ENCODE measurements at places on chromosomes 13 and 19.

DNA sequence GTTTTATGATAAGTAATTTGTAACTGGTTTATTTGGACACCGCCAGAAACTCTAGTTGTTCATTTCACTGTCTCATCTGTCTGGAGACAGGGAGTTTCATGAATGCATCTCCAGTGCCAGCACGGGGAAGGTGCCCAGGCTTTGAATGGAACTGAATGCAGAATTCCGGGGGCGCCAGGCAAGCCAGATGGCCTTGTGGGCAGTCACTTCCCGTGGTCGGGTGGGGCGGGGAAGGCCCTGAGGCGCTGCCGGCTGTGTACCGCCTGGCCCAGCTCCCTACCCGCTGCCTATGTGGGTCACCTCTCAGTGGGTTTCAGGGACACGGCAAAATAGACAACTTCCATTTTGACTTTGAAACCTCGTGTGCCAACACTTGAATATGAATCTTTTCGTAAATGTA, 28.8 kb upstream of the MCF2L start:
- DNase-seq, result no peak

DNA sequence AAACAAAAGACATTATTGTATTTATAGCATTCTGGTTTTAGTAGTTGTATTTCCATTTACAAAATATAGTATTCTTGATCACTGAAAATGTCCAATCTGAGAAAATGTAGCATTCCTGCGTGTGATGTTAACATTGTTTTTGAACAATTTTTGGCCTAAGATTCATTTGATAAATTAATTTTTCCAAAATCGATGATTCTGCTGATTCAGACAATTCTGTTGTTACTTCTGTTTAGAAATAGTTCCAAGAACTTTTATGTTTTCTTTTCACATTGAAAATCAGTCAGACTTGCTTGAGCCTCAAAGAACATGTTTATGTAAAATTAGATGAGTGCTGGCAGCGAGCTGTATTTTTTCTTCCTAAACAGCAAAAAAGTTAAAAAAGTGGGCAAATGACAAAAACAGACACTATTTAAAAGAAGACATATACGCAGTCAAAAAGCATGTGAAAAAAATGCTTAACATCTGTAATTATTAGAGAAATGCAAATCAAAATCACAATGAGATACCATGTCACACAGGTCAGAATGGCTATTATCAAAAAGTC, 804.5 kb upstream of the MIR17HG start:
- no peak for DNase-seq

GRCh38 chr19:52138983-52139251, 821 bp downstream of the ZNF616 start:
- no peak for DNase-seq

DNA sequence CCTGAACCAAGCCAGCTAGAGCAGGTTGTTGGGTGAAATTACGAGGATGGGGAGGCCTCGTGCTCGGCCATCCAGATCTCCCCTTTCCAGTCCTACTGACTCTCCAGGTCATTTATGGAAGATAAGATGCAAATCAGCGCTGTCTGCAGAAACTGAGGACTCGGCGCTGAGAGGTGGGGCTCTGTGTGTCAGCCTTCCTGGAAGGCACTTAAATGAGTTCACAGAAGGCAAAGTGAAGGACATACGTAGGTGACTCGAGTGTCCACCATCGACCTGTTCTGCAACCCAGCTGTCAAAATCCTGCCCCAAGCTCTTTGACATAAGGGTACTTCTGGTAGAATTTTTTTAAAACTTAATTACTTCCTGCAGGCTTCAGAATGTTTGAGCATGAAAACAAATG, 86.4 kb downstream of the RAB20 start:
- no peak for DNase-seq

- DNase-seq, result no peak
Observed at GRCh38 chr13:113121183-113121927, 1.2 kb upstream of the F10 start.

GRCh38 chr19:35549174-35549788, 3.9 kb downstream of the TMEM147 start:
- DNase-seq, result peak; percentile 42

DNA sequence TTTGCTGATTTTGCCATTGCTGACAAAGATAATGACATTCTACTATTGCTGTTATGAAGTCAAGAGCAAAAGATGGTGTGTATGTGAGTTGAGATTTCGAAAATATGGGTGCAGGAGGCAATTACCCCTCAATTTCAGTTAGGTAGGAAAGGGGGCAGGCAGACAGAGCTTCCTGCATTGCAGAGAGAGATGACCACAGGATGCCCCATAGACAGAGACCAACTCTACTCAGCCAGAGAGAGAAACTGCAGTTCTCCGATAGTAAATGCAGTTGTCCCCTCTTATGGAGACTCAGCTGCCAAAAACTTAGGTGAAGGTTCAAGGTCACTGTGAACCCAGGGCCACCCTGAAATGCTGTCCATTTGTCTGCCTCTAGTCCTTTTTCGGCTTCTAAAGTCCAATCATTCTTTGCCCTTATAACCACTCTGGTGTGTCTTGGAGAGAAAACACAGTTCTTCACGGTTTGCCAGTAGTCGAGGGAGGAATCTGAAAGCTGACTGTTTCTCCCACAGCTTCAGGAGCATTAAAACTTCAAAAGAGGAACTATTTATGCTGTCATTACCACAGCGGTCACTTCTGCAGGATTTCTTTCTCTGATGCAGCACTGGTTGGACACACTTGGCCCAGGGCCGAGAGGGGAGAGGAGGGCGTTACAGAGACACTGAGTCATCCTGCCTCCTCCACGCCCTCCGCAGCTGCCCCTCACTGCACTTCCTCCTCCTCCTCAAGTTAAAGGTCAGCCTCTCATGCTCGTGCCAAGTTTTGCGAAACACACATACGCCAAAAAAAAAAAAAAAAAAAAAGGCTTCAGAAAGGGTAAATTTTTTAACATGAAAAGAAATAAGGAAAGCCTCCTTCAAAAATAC, 264.3 kb downstream of the FOXO1 start:
- peak; percentile 88 for DNase-seq

DNA sequence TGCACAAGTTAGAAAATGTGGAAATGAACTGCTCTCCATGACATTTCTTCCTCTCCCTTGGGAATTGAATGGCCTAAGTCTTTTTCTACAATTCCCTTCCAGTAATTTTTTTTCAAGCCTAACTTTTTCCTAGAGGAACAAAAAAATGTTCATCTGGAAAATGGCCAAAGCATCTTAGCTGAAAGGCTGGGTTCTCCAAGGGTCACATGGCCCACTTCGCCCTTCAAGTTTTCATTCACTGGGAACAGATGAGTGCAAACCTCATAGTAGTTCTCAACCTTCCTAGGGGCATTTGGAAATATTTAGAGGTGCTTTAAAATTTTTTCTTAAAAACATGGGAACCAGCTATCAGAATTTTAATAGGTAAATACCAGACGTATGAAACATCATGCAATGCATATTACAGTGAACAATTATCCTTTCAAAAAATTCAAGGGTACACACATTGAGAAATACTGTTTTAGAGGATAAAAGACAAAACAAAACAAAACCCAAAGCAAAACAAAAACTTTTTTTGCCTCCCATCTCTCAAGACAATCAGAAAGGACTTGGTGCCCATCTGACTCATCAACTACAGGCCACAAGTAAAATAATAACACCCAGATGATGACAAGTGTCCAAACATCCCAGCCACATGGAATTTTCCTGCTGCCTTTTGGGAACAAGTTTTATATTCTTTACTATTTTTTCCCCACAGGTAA, 208.8 kb downstream of the SLITRK6 start:
- no peak for DNase-seq

GRCh38 chr13:51317262-51317661, 22.2 kb upstream of the SERPINE3 start:
- DNase-seq, result no peak

DNA sequence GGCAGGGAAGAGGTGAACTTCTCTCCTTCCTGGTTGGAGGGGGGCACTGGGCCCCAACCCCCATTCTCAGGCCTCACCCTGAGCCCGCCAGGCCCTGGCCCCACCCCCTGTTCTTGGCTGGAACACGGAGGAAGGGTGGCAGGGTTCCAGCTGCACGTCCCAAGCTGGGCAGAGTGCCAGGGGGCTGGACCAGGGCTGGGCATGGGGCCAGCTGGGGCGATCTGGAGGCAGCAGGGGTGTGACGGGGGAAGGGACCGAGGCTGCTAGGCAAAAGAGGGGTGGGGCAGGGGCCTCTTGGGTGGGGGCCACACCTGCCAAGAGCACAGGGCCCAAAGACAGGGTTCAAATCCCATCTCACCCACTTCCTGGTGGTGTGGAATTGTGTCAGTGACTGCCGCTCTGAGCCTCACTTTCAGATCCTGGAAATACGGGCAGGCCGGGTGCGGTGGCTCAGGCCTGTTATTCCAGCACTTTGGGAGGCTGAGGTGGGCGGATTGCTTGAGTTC, 2.2 kb downstream of the HIF3A start:
- peak; percentile 68 for DNase-seq

- DNase-seq, result peak; percentile 88
Observed at GRCh38 chr13:107466326-107467099, 748.8 kb downstream of the LIG4 start.

- DNase-seq, result no peak
Observed at GRCh38 chr19:334296-335071, 10.1 kb downstream of the MIER2 start.

GRCh38 chr13:25827831-25828465, 223.9 kb downstream of the SHISA2 start:
- DNase-seq, result no peak

DNA sequence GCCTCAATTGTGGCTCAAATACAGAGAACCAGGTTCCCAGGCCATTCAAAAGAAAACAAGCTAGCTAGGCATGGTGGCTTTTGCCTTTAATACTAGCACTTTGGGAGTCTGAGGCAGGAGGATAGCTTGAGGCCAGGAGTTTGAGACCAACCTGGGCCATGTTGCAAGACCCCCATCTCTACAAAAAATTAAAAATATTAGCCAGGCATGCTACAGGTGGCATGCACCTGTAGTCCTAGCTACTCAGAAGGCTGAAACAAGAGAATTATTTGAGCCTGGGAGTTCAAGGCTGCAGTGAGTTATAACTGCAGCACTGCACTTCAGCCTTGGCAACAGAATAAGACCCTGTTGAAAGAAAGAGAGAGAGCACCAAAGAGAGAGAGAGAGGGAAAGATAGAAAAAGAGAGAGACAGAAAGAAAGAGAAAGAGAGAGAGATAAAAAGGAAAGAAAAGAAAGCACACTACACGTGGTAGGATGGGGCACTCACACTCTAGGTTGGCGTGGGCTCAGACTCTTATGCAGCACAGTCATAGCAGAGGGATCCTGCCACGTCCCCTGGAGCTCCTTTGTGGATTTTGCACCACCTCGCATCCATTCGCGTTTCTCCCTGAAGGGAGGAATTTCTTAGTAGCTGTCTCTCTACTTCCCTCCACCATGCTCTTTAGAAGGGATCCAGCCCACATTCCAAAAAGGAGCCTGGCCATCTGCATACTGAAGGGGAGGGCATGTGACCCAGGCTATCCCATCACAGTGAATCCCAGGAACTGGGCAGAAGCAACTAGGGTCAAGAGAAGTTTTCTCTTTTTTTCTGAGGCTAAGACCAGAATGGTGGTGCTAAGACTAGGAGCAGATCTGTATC, 789.9 kb downstream of the UQCRFS1 start:
- no peak for DNase-seq

GRCh38 chr13:46633416-46633815, 80.4 kb downstream of the LRCH1 start:
- DNase-seq, result peak; percentile 78

GRCh38 chr13:36882829-36883390, 37.1 kb downstream of the SMAD9 start:
- DNase-seq, result no peak

DNA sequence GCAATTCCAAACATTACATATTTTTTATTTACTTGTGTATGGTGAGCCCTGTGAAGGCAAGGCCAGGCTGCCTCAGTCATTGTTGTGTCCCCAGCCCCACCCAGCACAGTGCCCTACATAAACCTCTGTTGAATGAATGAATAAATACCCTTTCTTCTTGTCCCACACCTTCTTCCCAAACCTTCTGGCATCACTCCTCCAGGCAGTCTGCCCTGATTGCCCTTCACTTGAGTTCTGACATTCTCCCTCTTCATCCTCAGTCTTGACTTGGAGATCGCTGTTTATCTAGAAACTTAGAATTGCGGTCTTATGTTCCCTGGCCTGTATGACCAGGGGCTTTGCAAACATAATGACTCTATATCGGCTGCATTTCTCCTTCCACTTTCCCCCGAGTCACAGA, 5.2 kb upstream of the OPA3 start:
- DNase-seq, result no peak

- no peak for DNase-seq
Observed at GRCh38 chr13:113845723-113846635, 17.9 kb downstream of the GAS6 start.

- DNase-seq, result peak; percentile 70
Observed at GRCh38 chr19:14023404-14024235, 4.3 kb upstream of the RLN3 start.

DNA sequence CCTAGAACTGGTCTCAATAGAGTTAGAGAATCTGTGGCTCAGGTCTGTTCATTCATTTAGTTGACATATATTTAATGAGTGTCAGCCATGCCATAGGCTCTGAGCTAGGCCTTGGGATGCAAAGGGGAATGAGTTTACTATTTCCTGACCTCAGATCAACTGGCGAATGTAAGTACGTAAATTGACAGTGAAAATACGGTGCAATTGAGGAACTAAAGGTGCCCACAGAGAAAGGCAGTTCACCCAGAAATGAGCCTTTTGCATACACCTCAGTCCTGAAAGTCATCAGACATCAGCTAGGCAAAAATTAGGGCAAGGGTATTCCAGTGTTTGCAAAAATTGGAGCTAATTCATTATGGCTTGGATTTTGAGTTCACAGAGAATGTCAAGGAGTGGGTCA, 20.6 kb upstream of the UPF3A start:
- DNase-seq, result no peak

GRCh38 chr19:45508861-45509691, 1.8 kb downstream of the VASP start:
- peak; percentile 62 for DNase-seq

DNA sequence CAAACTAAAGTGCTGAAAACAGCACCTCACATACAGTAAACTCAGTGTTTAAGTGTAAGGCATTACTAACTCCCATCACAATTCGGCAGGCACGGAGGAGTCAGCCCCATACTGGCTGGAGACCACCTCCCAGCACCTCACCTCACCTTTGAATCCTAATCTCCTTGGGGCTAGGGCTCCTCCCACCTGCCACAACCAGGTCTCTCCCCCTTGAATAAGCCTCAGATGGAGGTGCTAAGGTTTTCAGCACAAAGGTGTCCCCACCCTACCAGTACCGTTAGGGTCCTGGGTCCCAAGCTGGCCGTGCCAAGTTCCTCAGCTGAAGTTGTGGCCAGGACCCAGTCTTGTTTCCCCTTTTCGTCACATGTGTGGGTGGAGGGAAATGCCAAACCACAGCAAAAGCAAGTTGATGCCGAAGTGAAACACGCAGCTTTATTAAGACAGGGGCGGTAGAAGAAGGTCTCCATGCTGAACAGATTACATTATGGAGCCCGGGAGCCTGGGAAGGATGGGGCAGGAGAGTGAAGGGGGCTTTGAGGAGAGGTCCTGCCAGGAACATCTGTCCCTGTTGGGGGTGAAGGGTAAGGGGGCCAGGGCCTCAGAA, at the start of gene IGFLR1:
Gene IGFLR1 (minus strand): TSS at position 332 of the 604 bp plus-strand sequence. CDS start 1,272 bp downstream, outside the sequence.
- no peak for DNase-seq

- DNase-seq, result peak; percentile 72
Observed at GRCh38 chr19:55487924-55488687, at the start of gene SSC5D. TSS of gene SSC5D (plus strand) at chr19:55488436. CDS start at chr19:55488590, 154 bp downstream.

GRCh38 chr19:41334793-41335192, 18.9 kb downstream of the TGFB1 start:
- DNase-seq, result no peak

Measured in NCI-H226 (cell line).